CD4-positive, alpha-beta T cell treated with Interleukin-10 for 1 hour (primary cell): ENCODE measurements at places on chromosomes 1 and 21.

- DNase-seq = peak; percentile 25
Observed at GRCh38 chr1:97919585-97920261, 1.1 kb downstream of the DPYD start.

- peak; percentile 72 for DNase-seq
Observed at GRCh38 chr1:46446646-46447498, 42.8 kb upstream of the DMBX1 start.

- DNase-seq = peak; percentile 18
Observed at GRCh38 chr1:204992201-204992997, 50.6 kb upstream of the CNTN2 start.

GRCh38 chr1:15953791-15954241 lies 22.1 kb downstream of the ZBTB17 start:
- DNase-seq = no peak

- DNase-seq = no peak
Observed at GRCh38 chr1:1908506-1908791, 6.6 kb upstream of the CALML6 start.

DNA sequence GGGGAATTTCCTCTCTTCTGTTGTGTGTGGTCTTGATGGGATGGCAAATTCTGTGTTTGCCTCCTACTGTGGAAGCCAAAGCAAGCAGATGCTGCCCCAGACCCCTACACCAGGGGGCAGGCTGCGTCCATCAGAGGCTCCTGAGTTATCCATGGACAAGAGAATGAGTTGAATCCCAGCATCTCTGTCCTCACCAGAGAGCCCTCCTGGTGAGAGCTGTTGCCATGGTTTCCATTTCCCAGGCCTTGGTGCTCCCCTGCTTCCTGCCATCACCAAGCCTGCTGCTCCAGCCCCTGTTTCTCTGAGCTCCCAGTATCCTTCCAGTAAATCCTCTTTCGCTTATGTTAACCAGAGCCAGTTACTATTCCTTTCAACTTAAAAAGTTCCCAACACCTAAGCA lies 20.4 kb upstream of the GNG12 start:
- no peak for DNase-seq

- DNase-seq = peak; percentile 76
Observed at GRCh38 chr1:114979278-114979891, 50.2 kb upstream of the TSHB start.

- DNase-seq = peak; percentile 60
Observed at GRCh38 chr1:41416552-41417334, 55.5 kb downstream of the FOXO6 start.

DNA sequence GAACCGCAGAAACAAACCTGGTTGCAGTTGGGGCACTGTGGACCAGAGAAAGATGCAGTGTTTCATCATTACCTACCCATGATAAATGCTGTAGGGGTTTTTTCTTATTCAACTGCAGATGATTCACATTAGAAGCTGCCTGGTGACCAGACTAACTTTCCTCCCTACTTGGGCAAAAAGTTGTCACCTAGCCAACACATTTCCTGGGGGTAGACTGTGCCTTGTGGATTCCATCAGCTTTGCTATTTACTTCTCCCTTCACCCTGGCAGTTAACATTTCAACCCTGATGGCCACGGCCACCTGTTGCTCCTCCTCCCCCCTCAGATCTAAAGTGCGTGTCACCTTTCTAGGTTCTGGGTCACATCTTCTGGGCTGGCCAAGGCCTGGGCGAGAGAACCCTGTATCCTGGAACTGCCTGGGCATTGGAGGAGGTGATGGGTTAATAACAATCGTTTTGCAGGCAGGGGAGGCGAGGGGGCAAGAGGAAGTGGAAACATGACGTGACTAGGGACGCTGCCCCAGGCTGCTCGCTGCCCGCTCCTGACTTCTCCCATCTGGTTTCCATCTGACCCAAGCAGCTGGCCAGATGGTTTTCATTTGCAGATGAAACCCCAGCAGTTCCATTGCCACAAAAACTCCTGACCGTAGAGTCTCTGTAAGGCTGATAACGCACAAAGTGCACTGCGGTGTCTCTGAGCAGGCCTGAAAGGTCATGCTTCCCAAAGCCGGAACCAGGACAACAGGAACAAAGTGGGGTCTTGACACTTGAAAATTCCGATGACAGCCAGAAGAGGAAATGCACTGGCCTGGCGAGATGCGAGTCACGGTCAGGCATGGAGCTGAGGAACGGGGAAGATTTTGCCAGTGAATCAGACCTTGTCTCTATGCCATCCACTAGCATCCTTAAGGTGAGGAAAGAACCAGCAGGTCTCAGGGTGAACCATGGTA lies 36.6 kb downstream of the CAPZB start:
- no peak for DNase-seq

DNA sequence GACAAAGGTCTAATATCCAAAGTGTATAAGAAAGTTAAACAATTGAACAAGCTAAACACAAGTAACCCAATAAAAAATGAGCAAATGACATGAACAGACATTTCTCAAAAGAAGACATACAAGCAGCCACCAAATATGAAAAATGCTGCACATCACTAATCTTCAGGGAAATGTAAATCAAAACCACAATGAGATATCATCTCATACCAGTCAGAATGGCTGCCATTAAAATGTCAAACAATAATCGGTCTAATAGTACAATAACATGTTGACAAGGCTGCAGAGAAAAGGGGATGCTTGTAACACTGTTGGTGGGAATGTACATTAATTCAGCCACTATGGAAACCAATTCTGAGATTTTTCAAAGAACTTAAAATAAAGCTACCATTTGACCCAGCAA lies 264.1 kb downstream of the AKT3 start:
- no peak for DNase-seq

GRCh38 chr1:9643351-9644256 lies 7.9 kb upstream of the PIK3CD start:
- DNase-seq = no peak

DNA sequence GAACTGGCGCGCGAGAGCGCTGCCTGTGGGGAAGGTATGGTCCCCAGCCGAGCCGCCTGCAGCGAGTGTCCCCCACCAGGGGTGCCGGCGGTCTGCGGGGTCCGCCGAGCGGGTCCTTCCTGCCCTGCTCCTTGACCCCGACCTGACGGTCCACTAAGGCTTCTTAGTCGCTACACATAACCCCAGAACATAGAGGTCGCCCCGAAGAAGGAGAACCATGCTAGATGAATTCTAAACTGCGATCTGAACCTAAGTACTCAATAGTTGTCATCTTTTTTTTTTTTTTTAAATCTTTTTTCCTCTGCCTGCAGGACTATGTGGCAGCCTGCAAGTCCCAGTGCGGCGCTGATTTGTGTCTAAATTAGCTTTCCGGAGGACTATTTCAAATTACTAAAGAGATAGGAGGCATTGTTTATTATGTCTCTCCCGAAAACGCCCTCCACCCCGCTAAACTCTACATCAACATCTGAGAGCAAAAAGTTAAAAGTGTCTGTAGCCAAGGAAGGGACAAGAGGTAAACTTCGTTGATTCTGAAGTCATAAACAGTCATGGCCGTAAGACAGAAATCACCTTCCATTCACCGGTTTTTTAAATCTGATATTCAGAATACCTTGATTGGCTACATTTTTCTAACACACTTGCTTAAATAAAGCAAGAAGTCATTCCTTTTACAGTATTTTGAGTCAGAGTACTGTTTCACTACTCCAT lies 476 bp downstream of the AXDND1 start:
- no peak for DNase-seq

- DNase-seq = peak; percentile 72
Observed at GRCh38 chr1:89523572-89524368, 859 bp upstream of the LRRC8B start.

- no peak for DNase-seq
Observed at GRCh38 chr1:236907205-236907604, 97.0 kb downstream of the MT1HL1 start.

DNA sequence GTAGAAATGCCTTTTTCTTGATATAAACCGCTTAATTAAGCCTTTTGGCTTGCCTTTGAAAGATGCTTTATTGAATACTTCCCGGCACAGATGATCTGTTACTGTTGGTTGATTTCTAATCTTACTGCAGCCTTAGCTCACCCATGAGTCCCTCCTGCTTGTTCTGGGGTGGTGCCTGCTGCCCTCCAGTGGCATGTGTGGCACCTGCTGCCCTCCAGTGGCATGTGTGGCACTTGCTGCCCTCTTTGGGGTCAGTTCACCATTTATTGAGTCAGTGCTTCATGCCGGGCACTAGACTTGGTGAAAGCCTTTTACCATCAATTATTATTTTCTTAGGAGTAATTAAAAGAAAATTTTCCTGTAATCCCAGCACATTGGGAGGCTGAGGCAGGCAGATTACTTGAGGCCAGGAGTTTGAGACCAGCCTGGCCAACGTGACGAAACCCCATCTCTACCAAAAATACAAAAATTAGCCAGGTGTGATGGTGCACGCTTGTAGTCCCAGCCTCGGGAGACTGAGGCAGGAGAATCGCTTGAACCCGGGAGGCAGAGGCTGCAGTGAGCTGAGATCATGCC lies 54.3 kb downstream of the ADARB1 start:
- peak; percentile 83 for DNase-seq

- no peak for DNase-seq
Observed at GRCh38 chr1:66495495-66495894, 38.5 kb upstream of the SGIP1 start.

DNA sequence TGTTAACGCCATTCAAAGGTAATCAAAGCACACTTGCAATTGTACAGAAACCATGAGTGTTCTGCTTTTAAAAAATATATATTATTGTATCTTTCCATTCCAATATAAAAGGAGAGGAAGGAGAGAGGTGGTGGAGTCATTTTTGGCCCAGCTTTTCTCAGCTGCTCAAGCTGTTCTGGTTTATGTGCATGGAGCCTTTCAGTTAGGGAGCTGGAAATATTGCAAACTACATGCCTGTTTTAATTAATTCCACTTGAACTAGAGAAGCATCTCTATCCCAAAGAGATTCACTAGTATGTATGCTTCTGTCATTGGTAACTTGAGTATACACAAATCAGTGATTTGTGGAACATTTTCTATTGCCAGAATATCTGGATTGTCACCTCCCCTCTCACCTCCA lies 28.5 kb upstream of the C1orf105 start:
- no peak for DNase-seq

DNA sequence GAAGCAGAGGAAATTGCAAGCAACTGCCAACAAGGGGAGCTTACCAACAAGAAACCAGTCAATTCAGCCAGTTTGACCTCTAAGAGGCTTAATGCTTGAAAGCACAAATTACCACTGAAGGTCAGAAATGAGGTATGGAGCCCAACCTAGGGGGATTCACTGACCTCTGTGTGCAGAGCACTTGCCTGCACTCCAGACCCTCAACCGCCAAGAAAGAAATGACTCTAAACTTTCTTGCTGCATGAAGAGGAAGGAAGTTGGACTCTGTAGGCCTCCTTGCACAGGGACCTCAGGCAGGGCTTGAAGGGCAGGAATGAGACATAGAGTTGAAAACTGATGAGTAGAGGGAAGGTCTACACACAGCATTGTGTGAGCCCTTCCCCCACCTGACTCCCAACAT lies 10.0 kb downstream of the ARMH1 start:
- no peak for DNase-seq

DNA sequence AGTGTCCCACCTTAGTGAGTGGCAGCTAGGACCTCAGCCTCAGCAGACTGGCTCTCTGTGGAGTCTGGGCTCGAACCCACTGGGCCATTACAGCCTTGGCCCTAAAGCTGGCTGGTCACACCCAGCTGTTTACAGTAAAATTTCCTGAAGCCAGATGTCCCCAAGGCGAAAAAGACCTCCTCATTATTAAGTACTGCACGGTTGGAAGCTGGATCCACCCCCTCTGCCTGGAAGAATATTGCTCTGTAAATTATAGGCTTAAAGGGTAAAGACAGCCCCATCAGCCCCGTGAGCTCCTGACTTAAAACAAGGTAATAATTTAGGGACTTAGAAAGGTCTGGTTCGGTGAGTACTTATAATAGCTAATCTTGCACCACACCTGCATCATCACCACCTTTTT lies 30.3 kb upstream of the TMEM51 start:
- DNase-seq = no peak

GRCh38 chr1:91651243-91651642 lies 150.6 kb downstream of the CDC7 start:
- DNase-seq = no peak

GRCh38 chr21:44298301-44298700 lies 1.6 kb upstream of the PFKL start:
- DNase-seq = peak; percentile 29

DNA sequence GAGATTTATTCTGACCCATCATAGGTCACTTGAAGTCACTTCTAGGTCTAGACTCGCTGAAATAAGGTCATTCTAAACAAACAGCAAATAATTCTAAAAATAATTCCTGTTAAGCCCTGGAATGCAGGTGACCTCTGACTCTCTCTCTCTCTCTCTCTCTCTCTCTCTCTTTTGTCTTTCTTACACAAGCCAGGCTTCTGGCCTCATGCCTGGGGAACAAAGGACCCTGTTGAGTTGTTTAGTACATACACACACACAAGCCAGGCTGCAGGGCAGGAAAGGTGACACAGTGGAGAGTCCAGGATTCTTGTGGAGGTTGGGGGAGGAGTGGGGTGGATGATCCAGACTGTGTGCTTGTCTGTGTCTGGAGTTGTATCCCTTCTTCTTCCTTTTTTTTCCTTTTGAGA lies 4.0 kb upstream of the MEX3A start:
- no peak for DNase-seq

DNA sequence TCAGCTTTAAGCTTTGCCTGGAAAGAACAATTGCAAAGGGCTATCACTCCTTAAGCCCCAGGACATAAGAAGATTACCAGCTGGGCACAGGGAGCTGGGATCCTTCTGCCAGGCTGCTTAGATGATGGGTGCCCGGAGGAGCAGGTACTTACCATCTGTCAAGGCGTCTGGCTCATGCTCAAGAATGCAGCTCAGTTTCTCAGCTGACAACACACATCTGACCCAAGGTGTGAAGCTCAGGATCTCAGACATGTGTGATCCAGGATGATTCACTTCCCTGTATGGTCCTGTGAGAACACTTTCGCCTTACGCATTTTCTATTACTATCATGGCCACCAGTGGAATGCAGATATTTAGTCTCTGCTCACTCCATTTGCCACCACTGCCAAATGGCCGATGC lies 14.7 kb upstream of the DISC1 start:
- no peak for DNase-seq

GRCh38 chr1:59094001-59094400 lies 202.9 kb upstream of the FGGY start:
- DNase-seq = no peak

GRCh38 chr1:50974618-50974935 lies 4.5 kb downstream of the CDKN2C start:
- no peak for DNase-seq

DNA sequence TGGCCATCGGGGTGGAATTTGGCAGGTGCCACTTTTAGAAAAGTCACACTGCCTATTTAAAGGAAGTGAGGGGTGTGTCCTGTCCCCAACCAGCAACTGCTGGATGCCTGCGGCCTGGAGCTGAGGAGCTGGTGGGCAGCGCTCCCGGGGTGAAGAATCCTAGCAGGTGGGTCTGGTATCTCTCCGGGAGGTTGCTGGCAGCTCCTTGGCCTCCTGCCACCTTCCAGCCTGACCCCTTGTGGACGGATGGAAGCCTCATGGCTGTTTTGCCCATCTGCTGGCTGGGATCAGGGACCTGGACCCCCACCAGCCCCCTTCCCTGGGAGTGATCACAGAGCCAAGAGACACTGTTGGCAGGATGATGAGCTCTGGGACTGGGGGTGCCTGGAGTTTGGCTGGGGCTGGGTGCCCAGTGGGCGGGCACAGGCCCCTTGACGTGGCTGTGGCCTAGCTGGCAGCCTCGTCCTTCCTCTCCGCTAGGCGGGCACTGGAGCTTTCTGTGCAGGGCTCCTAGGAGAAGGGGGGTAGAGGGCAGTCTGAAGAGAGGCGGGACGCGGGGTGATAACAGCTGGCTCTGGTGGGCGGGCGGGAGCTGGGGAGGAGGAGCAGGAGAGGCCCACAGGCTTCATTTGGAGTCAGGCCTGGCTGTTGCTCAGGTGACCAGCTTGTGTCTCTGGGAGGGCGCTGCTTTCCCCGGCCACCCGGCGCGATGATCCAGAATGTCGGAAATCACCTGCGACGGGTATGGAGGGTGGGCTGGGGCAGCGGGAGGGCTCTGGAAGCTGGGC lies at the start of gene ACOT11:
Gene ACOT11 (plus strand): TSS at position 628 of the 788 bp plus-strand sequence. CDS start 82 bp downstream, at position 710.
- DNase-seq = no peak
